ENCODE measurements at places on chromosomes 12 and 14. TPM values are rescaled to one million over a fixed set of nuclear protein-coding genes. Genes with fewer than 3 reads are reported as not detected.

GRCh38 chr14:90572441-90573150, 175.8 kb downstream of the CALM1 start:
- DNase-seq = no peak

- no peak for DNase-seq
Measured at GRCh38 chr14:82122655-82123054, 589.0 kb upstream of the SEL1L start.

DNA sequence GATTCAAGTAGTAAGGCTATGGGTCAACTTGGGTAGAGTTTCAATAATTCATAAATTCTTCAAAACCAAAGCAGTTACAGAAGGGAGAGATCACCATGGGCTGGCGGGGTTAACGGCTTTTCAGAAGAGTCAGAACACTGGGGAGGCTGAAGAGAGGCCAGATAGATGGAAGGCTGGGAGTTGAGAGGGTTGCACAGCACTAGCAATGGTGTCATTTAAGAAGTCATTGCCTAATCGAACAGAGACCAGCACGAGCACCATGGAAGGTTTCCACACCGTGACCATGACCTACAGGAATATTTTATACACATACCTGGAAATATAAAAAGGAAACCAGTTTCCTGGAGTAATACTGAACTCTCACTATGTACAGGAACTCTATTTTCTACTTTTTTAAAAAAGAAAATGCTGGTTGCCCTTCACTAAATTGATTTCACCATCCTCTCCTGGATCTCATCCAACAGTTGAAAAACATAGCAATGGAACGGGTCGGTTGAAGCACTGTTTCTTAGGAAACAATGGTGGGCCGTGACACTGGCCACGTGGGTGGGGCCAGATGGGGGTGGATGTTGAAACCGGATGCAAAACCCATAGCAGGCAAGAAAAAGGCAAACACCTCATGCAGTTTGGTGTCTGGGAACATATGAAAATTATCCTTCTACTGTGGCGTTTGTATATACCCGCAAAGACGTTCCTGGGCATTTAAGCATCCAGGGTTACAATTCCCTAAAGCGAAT, 38.0 kb upstream of the RIN3 start:
- peak; percentile 85 for DNase-seq

GRCh38 chr12:40718878-40719372, 26.7 kb downstream of the CNTN1 start:
- no peak for DNase-seq

- DNase-seq = no peak
Measured at GRCh38 chr12:62123721-62124203, 136.4 kb upstream of the USP15 start.

The NYNRIN gene
- 9.4 TPM for total RNA-seq
